ENCODE measurements at places on chromosomes 4 and X. TPM values are rescaled to one million over a fixed set of nuclear protein-coding genes. Genes with fewer than 3 reads are reported as not detected.

DNA sequence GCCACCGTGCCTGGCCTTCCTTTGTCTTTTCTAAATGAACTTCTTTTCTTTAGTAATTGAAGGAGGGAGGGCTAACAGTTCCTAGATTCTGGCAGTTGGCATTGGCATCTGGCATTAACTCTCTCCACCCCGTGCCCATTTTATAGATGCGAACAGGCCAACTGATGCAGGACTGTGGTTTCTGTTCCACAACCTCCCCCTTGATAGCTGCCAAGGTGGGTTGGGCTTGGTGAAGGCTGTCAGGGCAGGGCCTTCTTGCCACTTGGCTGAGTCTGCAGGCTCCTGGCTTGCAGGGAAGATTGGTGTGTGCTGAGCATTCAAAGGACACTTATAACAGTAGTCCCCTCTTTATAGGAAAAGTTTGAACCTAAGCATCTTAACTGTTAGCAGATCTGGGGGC lies 4.3 kb downstream of the SOWAHD start:
- peaks cover 4% of the 10 kb centered on the region for H3K4me1 ChIP-seq
- peak overlapping the region; percentile 74 for H3K27ac ChIP-seq
- no peak for DNase-seq
- H3K27me3 ChIP-seq: peaks cover 12% of the 10 kb centered on the region
- no peaks in the 10 kb centered on the region for H3K36me3 ChIP-seq

MAOB gene
- total RNA-seq: 1.0 TPM

GRCh38 chr4:146763560-146763959 lies 124.9 kb downstream of the POU4F2 start:
- H3K36me3 ChIP-seq: no peaks in the 10 kb centered on the region
- no peaks in the 10 kb centered on the region for H3K27me3 ChIP-seq
- H3K27ac ChIP-seq: no peak overlapping the region
- no peaks in the 10 kb centered on the region for H3K4me1 ChIP-seq
- DNase-seq: no peak

LRPAP1 gene
- total RNA-seq: 70.2 TPM

DNA sequence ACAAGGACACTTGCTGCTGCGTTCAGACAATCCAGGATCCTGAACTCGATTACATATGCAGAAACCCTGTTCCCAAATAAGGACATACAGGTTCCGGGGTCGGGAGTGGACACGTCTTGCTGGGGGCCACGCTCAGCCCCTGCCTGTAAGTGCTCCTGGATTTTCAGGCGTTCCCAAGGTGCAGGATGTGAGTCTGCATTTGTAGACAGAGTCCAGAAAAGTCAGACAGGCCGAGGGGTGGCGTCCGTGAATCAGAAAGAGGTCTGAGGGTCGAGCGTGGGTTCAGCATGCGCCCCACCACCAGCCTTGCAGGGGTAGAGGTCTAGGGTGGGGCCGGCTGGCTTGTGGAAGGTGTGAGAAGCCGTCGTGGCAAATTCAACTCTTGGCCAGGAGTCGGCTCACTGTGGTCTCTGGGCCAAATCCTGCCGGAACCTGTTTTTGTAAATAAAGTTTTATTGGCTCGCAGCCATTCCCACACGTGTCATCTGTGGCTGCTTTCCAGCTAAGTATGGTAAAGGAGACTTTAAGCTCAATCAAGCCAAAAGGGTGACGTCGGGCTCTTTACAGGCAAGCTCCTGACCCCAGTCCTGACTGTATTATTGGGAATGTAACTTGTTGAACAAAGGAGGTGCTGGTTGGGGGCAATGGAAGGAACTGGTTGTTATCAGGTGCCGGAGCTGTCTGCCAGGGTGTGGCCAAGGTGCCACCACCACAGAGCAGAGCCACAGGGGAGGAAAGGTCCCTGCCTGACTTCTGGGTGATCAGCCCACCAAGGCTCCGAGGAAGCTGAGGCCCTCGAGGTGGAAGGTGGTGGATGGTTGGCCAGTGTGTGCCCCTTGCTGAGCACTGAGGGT lies 7.4 kb downstream of the DOK7 start:
- no peaks in the 10 kb centered on the region for H3K36me3 ChIP-seq
- peaks cover 14% of the 10 kb centered on the region for H3K27me3 ChIP-seq
- no peaks in the 10 kb centered on the region for H3K4me1 ChIP-seq
- no peak overlapping the region for H3K27ac ChIP-seq

DNA sequence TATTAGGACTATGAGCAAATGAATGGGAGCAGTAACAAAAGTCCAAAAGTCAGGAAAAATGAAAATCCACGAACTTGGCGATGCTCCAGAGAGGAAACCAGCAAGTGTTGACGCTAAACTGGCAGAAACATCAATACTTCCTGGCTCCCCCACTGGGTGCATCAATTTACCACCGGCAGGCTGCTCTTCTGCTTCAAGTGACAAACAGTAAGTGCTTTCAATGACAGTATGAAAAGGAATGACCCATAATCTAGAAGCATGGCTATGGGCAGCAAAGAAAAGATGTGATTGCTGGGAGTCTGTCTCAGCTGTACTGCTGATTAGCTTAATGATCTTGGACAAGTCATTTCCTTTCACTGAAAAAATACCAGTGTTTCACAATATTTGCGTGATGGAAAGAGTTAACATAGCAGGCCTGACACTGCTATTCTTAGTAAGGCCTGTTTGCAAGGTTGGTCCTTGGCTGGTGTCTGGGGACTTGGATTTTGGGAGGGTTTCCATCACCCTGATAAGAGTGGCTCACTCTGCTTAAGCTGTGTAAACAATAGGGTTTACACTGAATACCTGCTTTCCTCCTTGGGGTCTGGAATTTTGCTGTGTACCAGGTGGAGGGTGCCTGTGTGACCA lies 8.7 kb downstream of the ATP11C start:
- H3K4me1 ChIP-seq: peaks cover 22% of the 10 kb centered on the region
- no peaks in the 10 kb centered on the region for H3K27me3 ChIP-seq
- DNase-seq: no peak
- H3K27ac ChIP-seq: no peak overlapping the region

DNA sequence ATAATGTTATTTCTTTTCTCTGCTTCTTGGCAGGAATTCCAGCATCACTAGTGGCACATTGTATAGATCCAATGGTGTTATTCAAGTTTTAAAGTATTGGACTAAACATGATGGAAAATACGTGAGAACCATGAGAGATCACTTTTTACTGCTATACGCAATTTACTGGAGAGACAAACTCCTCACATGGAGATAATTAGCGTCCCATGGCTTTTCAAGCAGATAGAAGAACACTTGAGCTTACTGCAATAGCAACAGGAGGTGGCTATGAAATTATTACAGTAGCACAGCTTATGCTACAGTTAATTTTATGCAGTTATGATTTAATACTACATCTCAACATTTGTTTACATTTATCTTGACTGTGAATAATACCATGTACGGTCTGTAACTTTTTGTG lies 11.9 kb upstream of the TMEM185A start:
- H3K4me1 ChIP-seq: no peaks in the 10 kb centered on the region
- no peak overlapping the region for H3K4me3 ChIP-seq
- H3K27ac ChIP-seq: no peak overlapping the region
- H3K36me3 ChIP-seq: no peaks in the 10 kb centered on the region
- no peaks in the 10 kb centered on the region for H3K27me3 ChIP-seq
- DNase-seq: no peak

- peaks cover 11% of the 10 kb centered on the region for H3K4me1 ChIP-seq
- 0 out of 2 replicates have a peak overlapping the region, but pooled peaks have one; percentile 2 for H3K27ac ChIP-seq
- no peak overlapping the region for H3K4me3 ChIP-seq
- no peak for DNase-seq
- no peaks in the 10 kb centered on the region for H3K36me3 ChIP-seq
Observed at GRCh38 chr4:127968586-127968985, 3.4 kb downstream of the ABHD18 start.

TRIM60 gene
- total RNA-seq: not detected

GRCh38 chr4:185552254-185552653 lies 16.9 kb upstream of the PDLIM3 start:
- no peaks in the 10 kb centered on the region for H3K36me3 ChIP-seq
- no peaks in the 10 kb centered on the region for H3K4me1 ChIP-seq
- no peaks in the 10 kb centered on the region for H3K27me3 ChIP-seq
- H3K27ac ChIP-seq: no peak overlapping the region
- no peak for DNase-seq

GRCh38 chr4:113866611-113867010 lies 105.1 kb upstream of the CAMK2D start:
- H3K27me3 ChIP-seq: no peaks in the 10 kb centered on the region
- no peak overlapping the region for H3K4me3 ChIP-seq
- H3K4me1 ChIP-seq: peaks cover 10% of the 10 kb centered on the region
- no peaks in the 10 kb centered on the region for H3K36me3 ChIP-seq

XAGE1A gene
- total RNA-seq: not detected

DNA sequence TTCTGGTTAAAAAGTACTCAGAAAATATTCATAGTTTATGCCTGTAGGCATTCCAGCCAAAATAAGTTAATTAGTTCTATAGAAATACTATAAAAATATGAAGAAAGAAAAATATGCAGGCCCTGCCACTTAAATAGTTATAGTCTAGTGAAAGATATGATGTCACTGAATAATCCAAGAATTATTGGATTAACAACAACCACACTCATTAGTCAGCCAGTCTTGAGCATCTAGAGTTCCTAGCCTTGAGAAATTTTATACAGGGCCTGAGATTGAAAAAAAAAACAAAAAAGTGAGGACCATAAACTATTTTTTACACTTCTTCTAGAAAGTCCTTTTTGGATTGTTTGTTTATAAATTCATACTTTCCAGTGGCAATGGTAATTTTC lies 823.0 kb downstream of the FAT4 start:
- H3K4me1 ChIP-seq: no peaks in the 10 kb centered on the region
- H3K27me3 ChIP-seq: no peaks in the 10 kb centered on the region
- peaks cover 9% of the 10 kb centered on the region for H3K36me3 ChIP-seq
- H3K4me3 ChIP-seq: no peak overlapping the region
- DNase-seq: no peak

GRCh38 chr4:10050261-10050661 lies 29.0 kb upstream of the SLC2A9 start:
- peaks cover 13% of the 10 kb centered on the region for H3K4me1 ChIP-seq
- H3K27ac ChIP-seq: no peak overlapping the region
- H3K27me3 ChIP-seq: no peaks in the 10 kb centered on the region
- no peak for DNase-seq

SHOX gene
- total RNA-seq: not detected

ATP6AP2 gene
- 77.1 TPM for total RNA-seq

SLC34A2 gene
- 0.80 TPM for total RNA-seq

DNA sequence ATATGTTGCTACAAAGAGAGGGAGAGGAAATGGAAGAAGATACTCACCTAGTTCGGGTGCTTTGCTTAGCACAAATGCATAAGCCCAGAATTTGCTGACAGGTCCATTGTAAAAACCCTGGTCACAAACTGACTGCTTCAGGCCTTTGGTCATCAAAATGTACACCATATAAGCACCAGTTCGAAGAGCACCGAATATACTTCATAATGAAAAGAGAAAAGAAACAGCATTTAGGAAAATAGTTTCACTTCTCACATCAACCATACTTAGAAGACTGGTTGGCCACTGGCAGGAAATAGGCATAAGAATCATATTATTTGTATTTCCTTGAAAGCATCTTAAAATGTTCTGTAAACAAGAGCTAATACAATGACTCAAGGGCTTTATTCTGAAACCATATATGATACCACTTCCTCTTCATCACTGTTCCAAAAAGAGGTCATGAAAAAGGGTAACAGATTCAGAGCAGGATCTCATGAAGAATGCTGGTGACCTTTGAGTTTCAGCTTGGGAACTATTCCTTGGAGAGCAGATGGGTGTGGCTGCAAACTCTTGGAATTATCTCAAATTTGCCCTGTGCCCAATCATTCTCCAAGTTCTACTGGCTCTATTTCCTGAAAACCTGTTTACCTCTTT lies 138.7 kb downstream of the ELOVL6 start:
- no peak for DNase-seq
- peaks cover 4% of the 10 kb centered on the region for H3K36me3 ChIP-seq
- no peak overlapping the region for H3K4me3 ChIP-seq
- no peaks in the 10 kb centered on the region for H3K27me3 ChIP-seq
- H3K4me1 ChIP-seq: no peaks in the 10 kb centered on the region

- no peak overlapping the region for H3K4me3 ChIP-seq
- H3K27ac ChIP-seq: no peak overlapping the region
- H3K4me1 ChIP-seq: no peaks in the 10 kb centered on the region
- no peaks in the 10 kb centered on the region for H3K27me3 ChIP-seq
Observed at GRCh38 chr4:78799551-78800495, 23.7 kb downstream of the BMP2K start.

DNA sequence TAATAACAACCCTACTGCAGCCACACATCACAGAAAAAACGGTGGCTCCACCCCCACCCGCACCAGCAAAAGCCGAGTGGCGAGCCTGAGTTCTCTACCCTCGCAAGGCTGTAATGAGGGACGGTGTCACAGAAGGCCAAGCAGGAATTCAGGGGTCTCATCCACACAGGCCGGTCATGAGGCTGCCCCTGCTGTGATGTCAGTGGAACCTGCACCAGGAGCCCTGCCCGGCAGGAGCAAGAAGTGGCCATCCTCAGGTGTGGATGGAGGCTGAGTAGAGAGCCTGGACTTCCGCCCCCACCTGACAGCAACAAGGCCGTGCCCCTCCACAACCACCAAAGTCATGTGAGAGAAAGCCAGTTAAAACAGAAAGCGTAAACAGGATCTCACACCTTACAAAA lies 20.6 kb downstream of the LYAR start:
- no peak for DNase-seq
- H3K4me3 ChIP-seq: no peak overlapping the region
- H3K27ac ChIP-seq: no peak overlapping the region

GRCh38 chr4:103032574-103032973 lies 13.1 kb upstream of the SLC9B1 start:
- H3K36me3 ChIP-seq: no peaks in the 10 kb centered on the region
- no peak overlapping the region for H3K4me3 ChIP-seq
- no peaks in the 10 kb centered on the region for H3K4me1 ChIP-seq
- peak; percentile 93 for DNase-seq
- no peaks in the 10 kb centered on the region for H3K27me3 ChIP-seq
- H3K27ac ChIP-seq: no peak overlapping the region

DNA sequence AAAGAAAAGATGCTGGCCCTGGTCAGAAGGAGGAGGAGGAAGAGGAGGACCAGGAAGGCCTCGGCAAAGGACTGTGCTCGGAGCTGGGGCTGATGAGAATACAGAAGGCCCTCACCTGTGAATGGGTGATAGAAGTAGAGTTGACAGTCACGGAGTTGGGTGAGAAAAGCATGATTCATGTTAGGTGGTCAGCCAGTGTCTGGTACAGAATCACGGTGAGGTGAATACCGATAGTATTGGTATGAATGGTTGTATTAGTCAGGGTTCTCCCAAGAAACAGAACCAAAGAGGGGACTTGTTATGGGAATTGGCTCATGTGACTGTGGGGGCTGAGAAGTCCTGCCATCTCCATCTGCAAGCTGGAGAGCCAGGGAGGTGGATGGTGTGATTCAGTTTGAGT lies 32.5 kb upstream of the FAM156A start:
- H3K27me3 ChIP-seq: no peaks in the 10 kb centered on the region
- no peaks in the 10 kb centered on the region for H3K4me1 ChIP-seq
- no peak for DNase-seq
- H3K36me3 ChIP-seq: no peaks in the 10 kb centered on the region
- H3K4me3 ChIP-seq: no peak overlapping the region

ADH7 gene
- not detected for total RNA-seq

GRCh38 chr4:83605210-83605609 lies 69.3 kb downstream of the GPAT3 start:
- no peak for DNase-seq
- no peaks in the 10 kb centered on the region for H3K27me3 ChIP-seq
- no peak overlapping the region for H3K4me3 ChIP-seq

NKX1-1 gene
- not detected for total RNA-seq

DMRTC1 gene
- total RNA-seq: not detected
